ENCODE measurements at places on chromosomes 7 and 10.

DNA sequence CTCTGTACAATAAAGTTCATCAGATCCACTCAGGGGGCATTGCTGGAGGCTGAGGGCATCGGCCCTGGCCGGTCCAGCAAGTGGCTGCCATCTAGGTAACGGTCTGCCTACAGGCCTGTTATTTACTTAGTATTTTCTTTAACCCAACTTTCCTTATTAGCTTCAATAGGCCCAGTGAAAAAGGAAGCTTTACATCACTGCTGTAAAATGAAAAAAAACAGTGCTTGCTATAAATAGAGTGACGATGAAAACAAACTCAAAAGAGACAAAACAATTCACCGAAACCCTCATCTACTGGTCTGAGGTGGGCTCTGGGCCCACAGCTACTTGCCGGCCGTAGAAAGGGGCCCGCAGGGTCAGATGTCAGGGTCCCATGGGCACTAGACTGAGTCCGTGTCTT is 192.5 kb downstream of the ELFN1 start:
- DNase-seq = no peak

GRCh38 chr7:149855361-149856305 is 17.5 kb downstream of the ZNF862 start:
- DNase-seq = peak; percentile 96

DNA sequence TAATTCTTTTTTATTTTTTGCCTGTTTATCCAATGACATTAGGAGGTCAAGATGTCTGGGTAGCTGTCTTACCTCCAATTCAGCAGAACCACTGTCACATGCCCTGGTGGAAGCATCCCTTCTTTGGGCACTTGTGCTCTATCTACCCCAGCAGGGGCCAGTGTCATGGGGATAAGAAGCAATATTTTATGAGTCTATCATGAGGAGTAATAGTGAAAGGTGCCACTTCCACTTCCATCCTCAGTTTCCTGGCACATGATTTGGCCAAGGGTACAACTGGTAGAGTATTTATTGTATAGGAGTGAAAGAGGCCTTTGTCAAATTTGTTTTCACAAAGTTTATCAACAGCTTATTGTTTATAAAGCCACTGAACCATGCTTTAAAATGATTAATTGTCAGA is 112.5 kb downstream of the CCDC71L start:
- no peak for DNase-seq

- no peak for DNase-seq
Observed at GRCh38 chr10:57049096-57049495, 688.0 kb upstream of the ZWINT start.

GRCh38 chr10:96588060-96588554 is 1.3 kb upstream of the TM9SF3 start:
- DNase-seq = no peak

DNA sequence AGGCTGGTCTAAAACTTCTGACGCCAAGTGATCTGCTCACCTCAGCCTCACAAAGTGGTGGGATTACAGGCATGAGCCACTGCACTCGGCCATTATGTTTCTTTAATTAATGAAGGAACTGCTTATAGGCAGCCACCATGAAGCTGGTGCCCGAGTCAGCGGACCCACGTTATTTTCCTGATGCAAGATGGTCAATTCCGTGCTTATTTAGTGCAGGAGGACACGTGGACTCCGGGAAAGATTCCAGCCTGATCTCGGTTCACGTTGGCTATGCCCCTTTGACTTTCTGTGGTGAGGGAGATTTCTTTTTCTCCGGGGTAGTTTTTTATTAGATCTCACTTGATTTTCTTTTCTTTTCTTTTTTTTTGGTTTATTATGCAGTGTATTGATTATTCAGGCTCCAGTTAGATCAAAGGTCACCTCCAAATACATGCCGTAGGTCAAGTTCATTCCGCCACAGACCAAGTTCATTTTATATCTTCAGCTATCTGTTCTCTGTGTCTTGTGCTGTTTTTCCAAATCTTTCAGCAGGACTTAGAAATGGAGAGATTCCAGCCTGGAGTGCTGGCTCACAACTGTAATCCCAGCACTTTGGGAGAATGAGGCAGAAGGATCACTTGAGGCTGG is 8.3 kb downstream of the CAMK1D start:
- DNase-seq = no peak

- no peak for DNase-seq
Observed at GRCh38 chr10:61812052-61812721, 89.3 kb upstream of the ARID5B start.

- DNase-seq = peak; percentile 14
Observed at GRCh38 chr7:88758381-88759229, 895 bp upstream of the ZNF804B start.

DNA sequence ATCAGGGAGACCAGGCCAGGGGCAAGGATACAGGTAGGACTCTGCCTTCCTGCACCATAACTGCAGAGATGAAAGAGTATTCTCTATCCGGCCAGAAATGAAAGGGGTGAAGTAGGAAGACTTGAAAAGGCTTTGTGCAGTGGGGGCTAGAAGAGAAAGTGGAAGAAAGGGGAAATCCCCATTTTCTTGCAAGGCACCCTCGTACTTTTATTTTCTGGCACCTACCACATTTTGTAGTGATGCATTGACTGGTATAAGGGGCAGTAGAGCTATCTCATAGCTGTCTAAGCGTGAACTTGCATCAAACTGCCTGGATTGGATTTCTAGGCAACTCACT is 752 bp upstream of the CAMK2G start:
- DNase-seq = no peak

DNA sequence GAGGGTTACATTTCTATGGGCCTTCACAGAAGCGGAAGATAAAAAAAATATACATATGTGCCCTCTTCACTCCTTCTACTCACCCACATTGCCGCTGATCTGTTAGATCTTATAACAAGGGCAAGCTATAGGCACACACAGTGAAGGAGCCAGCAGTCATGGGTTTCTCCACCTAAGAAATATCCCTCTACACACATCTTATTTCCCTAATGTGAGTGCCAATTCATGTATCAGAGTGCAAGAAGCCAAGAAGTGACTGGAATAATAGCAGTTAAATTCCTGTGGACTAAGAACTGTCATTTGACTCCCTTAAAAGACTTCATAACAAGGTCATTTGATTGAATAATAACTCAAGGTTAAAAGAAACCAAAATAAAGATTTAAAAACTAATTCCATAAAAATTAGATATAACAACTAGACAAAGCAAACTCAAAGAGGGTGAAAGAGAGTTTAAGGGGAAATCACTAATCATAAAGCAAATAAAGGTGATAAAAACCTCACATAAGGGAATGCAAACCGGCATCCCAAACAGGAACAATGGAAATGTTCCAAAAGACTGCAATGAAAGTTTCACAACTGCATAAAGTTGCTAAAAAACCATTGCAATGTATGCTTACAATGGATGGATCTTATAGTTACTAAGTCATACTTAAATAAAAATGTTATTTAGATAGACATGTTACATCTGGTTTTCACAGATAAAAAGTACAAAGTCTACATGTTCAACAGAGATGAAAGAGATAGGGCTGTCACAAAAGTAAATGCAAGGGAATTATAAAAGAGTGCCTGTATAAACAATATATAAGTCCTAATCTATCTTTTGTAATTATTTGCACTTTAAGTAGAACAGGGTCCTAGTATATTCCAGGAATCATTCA is 42.8 kb downstream of the ARHGAP21 start:
- no peak for DNase-seq

DNA sequence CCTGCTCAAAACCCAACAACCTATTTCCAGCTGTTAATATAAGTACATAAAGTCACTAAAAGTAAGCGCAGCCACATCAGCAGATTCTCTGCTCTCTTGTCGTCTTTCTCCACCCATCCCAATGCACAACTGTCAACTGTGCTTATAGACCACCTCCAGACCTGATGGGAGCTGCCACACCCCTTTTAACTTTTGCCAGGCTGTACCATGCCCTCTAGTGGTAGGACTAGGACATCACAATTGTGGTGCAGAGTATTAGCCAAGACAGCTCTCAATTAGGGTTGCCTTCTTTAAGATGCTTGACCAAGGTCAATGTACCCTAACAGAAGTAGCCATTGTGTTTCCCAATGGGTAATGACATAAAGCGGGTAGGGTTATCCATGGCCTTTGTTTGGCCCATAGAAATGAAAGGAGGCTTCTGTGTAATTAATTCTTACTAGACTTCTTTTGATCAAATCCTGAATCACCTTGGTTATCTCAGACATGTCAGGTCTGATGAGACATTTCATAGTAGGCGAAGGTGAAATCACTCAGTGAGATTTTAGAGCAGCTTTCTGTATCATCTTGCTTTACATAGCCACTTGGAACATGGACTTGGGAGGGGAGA is 68.1 kb downstream of the SCRN1 start:
- DNase-seq = peak; percentile 81

- no peak for DNase-seq
Observed at GRCh38 chr10:72061491-72061890, 26.9 kb downstream of the SPOCK2 start.

GRCh38 chr7:42359946-42360345 is 122.9 kb upstream of the GLI3 start:
- no peak for DNase-seq

DNA sequence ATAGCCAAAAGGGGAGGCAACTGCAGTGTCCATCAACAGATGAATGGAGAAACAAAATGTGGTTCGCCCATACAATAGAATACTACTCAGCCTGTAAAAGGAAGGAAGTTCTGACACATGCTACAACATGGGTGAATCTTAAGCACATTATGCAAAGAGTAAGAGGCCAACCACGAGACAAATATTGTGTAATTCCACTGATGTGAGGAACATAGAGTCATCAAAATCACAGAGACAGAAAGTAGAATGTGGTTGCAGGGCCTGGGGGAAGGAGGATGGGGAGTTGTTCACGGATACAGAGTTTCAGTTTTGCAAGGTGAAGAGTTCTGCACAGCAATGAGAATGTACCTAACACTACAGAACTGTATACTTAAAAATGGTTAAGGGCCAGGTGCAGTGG is 13.7 kb upstream of the C10orf71 start:
- no peak for DNase-seq

- no peak for DNase-seq
Observed at GRCh38 chr10:75283078-75283670, 47.4 kb upstream of the COMTD1 start.

- no peak for DNase-seq
Observed at GRCh38 chr7:40799-41750, 151.3 kb upstream of the FAM20C start.

DNA sequence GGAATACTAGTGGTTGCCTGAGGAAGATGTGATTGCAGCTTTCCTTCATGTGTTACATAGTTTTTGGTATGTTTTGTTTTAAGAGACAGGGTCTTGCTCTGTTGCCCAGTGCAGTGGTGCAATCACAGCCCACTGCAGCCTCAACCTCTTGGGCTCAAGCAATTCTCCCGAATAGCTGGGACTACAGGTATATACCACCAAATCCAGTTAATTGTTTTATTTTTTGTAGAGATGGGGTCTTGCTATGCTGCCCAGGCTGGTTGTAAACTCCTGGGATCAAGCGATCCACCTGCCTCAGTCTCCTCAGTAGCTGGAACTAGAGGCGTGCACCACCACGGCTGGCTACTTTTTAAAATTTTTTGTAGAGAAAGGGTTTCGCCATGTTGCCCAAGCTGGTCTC is 79.1 kb upstream of the TMEM248 start:
- no peak for DNase-seq

Data from A673 (cell line).